ENCODE measurements at places on chromosomes 5 and 9. TPM values are rescaled to one million over a fixed set of nuclear protein-coding genes. Genes with fewer than 3 reads are reported as not detected.

The ZNF608 gene
- 0.70 TPM for total RNA-seq

The LCN6 gene
- not detected for total RNA-seq

The C5orf52 gene
- not detected for total RNA-seq

The PHF24 gene
- total RNA-seq = not detected

The SMIM33 gene
- total RNA-seq = not detected

The FAM81B gene
- total RNA-seq = not detected

The IGFBPL1 gene
- not detected for total RNA-seq

All from HT1080 (cell line).